Spinal cord (tissue), 10 donors: ENCODE measurements at places on chromosomes 3 and 15.

DNA sequence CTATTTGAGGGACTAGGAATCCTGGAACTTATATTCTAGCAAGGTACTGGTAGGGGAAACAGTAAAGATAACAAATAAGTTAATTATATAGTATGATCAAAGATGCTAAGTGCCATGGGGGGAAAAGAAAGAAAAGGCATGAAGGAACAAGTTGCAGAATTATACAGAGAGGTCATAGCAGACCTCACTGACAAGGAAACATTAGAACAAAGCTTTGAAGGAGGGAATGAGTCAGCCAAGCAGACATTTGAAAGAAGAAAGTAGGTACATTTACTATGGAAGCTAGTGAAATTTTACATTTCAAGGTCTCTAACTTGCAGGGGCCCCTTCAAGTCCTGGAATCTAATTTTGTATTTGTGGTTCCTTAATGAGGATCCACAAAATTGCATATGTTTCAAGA, 57.2 kb upstream of the TIPARP start:
- DNase-seq, result no peak

DNA sequence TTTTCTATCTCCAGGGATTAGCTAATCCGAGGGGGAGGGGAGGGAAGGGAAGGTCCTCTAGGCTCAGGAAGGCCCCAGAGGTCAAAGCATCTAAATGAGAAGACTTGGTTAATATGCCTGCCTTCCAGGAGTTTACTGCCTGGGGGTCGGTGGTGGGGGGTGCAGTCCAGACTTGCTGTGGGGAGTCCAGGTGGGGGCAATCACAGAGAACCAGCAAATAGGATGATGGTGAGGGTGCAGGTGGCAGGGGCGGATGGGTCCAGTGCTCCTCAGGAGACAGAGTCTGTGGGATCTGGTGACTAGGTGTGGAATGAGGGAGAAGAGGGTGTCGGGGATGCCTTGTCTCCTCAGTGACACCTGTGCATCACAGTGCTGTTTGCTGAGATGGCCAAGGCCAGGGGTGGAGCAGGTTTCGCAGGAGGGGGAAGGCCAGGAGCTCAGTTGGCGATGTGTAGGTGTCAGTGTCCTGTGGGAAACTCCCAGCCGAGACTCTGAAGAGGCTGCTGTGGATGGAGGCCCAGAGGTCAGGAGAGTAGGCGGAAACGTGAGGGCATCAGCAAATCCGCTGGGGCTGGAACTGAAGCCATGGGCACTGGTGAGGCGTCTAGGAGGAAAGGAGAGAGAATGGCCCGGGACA, 8.1 kb downstream of the CFAP100 start:
- no peak for DNase-seq

DNA sequence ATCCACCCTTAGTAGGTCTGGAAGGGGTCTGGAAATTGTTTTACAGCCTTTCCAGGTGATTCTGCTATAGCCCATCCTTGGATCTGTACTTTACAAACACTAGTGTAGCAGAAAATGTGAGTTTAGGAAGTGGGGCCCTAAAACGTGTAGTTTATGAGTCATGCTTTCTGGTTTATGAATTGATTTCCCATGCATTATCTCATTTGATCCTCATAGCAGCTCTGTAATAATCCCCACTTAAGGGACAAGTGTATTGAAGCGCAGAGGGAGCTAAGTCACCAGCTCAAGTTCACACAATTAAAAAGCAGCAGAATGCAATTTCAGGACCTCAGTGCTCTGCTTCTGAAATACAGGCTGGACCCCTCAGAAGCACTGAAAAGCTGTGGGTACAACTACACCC, 22.7 kb upstream of the STARD5 start:
- DNase-seq, result no peak

- no peak for DNase-seq
Measured at GRCh38 chr15:43102187-43102586, 3.7 kb downstream of the UBR1 start.

GRCh38 chr15:35931799-35932341, 385.9 kb upstream of the DPH6 start:
- no peak for DNase-seq

DNA sequence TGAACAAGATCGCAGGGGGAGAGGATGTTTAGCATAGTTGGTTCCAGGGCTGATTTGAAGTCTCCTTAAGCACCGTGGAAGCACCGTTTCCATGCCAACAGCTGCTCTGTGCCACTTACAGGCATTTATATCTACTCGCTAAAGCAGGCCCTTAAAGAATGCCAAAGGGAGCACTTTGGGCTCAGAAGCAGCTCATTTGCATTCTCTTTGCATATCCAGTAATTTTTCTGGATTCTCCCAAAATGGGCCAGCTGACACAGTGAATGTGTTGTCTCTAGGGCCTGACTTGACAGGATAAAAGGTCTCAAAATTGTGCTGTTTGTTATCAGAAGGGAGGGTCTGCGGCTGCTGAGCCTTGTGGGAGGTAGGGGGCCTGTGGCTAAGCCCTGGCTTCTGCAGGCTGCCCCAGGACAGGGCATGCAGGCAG, 138.6 kb downstream of the FBLN2 start:
- peak; percentile 85 for DNase-seq

- no peak for DNase-seq
Measured at GRCh38 chr3:171614318-171614921, 154.2 kb upstream of the TNIK start.

DNA sequence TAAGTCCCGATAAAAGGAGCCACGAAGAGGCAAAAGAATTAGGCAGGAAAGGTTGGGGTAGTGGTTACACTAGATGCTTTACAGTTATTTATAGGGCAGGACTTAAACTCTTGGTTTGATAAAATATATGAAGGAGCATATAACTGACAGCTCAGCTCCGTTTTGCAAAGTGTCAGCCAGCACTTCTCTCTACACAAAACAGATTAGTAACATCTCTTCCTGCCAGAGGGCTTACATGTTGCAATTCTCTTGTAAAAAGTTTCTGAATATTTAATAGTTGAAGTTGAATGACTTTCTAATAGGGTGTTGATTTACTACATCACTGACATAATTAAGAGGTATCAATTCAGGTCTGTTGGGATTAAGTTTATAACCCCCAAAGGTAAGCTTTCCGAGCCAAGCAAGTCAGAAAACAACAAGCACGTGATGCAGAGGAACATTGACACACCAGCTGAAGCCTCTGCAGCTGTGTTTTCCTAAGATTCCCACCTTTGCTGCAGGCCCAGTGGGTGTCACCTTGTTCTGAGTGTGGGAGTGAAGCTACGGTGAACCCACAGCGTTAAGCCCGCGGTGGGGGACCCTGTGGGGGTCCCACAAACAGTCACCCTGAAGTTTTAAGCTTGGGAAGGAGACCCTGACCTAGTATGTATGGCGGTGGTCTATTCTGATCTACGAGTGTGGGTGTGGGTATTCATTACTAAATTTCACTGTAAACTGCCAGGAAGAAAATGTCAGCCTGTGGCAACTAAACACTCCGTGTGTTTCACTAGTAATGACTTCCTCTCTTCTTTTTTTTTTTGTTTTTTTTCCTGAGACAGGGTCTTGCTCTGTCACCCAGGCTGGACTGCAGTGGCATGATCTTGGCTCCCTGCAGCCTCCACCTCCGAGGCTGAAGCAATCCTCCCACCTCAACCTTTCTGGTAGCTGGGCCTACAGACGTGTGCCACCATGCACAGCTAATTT, 22.0 kb upstream of the ATP13A3 start:
- DNase-seq, result no peak
